Heart left ventricle (tissue), 16 donors: ENCODE measurements at places on chromosomes 5 and 9. TPM values are rescaled to one million over a fixed set of nuclear protein-coding genes. Genes with fewer than 3 reads are reported as not detected.
A peak's percentile ranks its signal among the peaks of the same experiment; 100 is the strongest.

SNCAIP gene
- total RNA-seq, result 2.5 TPM

HRH2 gene
- total RNA-seq, result 66.0 TPM

PCDHGB5 gene
- total RNA-seq, result 6.4 TPM

DNA sequence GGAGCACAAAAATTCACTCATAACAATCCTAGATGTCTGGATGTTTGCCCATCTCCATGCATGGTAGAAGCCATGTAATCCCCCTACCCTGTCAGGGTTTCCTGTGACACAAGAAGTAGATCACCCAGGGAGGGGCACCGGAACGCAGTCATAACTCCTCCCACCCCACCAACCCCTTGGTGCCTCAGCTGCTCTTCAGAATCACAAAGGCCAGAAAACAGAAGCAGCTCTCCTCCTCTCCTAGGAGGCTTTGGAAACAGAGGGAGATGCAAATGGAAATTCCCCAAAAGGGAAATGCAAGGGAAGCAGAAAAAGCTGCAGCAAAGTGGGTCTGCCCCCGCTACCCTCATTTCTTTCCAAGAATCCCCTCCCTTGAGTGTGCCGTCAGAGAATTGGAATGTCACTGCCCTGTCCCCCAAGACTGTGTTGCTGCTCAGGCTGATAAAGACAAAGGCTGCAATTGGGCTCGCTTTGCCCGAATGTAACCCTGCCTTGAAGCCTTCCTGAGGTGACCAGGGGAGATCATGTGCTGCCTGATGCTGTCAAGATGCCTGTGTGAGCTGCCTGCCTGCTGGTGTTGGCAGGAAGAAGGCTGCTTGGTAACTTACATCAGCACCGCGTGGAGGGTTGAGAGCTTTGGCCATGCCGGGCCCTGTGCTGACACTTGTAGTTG lies 65.5 kb upstream of the ABCA1 start:
- H3K36me3 ChIP-seq, result no peaks in the 10 kb centered on the region
- peaks cover 24% of the 10 kb centered on the region for H3K4me1 ChIP-seq

DNA sequence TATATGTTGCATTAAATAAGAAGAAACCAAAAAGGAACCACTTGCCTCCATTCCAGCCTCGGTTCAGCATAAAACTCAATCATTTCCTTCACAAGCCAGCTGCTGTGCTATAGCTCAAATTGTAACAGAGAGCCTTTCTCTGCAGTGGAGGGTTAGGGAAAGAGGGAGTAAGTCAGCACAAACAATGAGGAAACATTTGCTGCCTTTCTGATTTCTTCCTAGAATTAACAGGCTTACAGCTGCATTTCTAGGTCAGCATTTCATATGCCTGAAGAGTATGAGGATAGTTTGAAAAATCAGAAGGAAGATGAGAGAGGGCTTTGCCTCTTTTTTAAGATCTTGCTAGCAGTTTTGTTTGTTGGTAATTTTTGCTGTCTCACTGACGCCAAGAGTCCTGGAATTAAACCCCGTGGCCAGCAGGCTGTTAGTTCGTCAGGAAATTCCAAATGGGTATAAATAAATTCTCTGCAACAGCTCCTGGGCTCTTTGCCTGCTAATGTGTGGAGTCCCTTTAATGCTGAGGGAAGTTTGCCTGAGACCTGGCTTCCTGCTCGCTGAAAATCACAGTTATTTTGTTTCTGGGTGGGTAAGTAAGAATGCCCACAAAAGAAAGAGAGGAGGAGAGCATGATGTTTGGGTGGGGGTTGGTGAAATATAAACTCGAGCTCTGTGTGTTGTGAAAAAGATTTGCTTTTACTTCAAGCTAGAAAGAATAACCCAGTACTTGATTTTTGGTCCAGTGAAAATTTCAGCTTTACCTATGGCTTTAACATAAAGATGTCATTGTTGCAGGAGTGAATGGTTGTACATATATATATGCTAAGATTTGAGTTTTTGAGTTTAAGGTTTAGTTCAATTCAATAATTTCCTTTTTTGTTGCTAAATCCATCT lies 148.1 kb upstream of the DMRT1 start:
- H3K4me3 ChIP-seq, result peak overlapping the region; percentile 59
- H3K4me1 ChIP-seq, result peaks cover 84% of the 10 kb centered on the region
- DNase-seq, result peak; percentile 67

DNA sequence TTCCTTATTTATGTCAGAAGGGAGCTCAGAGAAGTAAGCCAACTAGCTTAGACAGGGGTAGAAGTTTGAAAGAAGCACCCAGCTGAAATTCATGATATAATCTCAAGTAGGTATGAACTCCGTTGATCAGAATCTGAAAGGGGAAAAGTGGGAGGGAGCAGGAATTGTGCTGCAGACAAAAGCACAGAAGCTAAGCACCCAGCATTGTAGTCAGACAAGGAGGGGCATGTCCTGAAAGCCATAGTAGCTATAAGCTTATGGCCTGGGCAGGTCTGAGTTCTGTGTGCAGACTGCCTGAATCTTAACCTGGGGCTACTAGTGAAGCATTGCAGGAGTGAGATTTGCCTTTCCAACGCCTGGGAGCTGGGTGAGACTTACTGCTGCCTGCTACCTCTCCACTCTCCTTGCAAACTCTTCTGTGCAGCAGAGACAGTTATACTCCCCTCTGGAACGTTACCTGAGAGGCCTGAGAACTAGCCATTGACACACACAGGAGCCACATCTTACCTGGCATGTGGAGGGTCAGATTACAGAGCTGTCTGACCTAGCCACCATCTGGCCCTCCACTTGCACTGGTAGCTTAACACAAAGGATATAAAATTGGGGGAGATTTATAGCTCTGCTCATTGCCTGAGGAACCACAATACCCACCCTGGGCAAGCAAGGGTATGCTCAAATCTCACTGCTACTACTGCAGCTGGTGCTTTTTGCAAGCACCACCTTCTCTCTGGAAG lies 9.8 kb upstream of the CYLC2 start:
- H3K27ac ChIP-seq, result no peak overlapping the region
- H3K4me1 ChIP-seq, result no peaks in the 10 kb centered on the region
- H3K4me3 ChIP-seq, result no peak overlapping the region
- no peaks in the 10 kb centered on the region for H3K27me3 ChIP-seq
- H3K36me3 ChIP-seq, result no peaks in the 10 kb centered on the region

DNA sequence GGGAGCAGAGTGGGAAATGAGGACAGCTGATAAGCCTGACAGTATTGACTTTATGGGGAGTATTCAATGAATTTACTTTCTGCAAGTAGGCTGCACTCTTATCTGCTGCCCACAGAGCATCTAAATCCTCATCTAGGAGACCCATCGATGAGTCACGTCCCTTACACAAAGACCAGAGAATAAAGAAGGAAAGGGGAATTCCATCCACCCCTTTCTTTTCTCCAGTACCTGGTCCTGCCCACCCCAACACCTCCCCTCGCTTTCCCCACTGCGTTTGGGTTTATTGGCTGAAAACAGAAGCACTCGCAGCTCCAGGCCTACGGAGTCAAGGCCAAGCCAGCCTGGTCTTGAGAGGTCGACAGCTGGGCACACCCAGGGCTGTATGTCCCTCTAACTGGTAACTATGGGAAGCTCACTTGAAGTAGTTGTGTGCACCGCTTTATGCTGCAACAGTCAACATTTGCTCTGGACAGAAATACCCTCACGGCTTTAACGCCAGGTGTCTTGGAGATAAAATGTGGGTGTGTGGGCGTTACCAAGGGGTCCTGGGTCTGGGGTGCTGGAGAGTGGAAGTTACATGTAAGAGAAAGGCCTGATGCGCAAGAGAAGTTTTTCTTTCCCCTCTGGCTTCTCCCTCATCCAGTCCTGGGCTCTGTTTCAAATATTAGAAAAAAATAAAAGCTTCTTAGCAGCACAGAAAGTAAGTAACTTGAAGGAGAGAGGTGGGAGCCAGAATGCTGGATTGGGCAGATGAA lies 14.5 kb upstream of the TAL2 start:
- no peak overlapping the region for H3K4me3 ChIP-seq
- no peak overlapping the region for H3K27ac ChIP-seq
- no peaks in the 10 kb centered on the region for H3K36me3 ChIP-seq

DNA sequence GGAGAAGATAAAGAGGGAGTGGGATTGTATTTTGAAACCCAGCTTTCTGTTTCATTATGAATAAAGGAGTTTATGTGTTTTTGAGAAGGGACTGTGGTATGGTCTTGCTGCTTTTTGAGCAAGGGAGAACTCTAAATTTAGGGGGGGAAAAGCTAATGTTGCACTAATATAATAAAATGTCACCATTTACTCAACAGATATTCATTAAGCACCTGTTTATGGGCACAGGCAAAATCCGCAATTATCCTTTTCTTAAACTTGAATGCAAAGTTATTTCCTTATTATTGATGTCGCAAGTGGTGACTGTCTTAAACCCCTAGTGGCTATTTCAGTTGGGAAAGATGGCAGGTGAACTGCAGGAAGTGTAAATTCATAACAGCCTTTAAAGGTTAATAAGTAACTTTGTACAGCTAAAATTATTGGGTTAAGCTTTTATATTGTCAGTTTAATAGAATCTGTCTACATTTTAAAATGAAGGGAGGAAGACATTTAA lies 1.5 kb downstream of the CDC42SE2 start:
- no peak overlapping the region for H3K27ac ChIP-seq
- H3K4me1 ChIP-seq, result peaks cover 3% of the 10 kb centered on the region

GRCh38 chr5:110441035-110441434 lies 285.4 kb downstream of the TMEM232 start:
- no peaks in the 10 kb centered on the region for H3K36me3 ChIP-seq
- no peak overlapping the region for H3K4me3 ChIP-seq
- no peak for DNase-seq
- H3K27me3 ChIP-seq, result no peaks in the 10 kb centered on the region
- peaks cover 10% of the 10 kb centered on the region for H3K4me1 ChIP-seq

- H3K36me3 ChIP-seq, result no peaks in the 10 kb centered on the region
- H3K27me3 ChIP-seq, result peaks cover 43% of the 10 kb centered on the region
- H3K4me3 ChIP-seq, result no peak overlapping the region
Measured at GRCh38 chr9:16873126-16873802, 2.8 kb upstream of the BNC2 start.

DNA sequence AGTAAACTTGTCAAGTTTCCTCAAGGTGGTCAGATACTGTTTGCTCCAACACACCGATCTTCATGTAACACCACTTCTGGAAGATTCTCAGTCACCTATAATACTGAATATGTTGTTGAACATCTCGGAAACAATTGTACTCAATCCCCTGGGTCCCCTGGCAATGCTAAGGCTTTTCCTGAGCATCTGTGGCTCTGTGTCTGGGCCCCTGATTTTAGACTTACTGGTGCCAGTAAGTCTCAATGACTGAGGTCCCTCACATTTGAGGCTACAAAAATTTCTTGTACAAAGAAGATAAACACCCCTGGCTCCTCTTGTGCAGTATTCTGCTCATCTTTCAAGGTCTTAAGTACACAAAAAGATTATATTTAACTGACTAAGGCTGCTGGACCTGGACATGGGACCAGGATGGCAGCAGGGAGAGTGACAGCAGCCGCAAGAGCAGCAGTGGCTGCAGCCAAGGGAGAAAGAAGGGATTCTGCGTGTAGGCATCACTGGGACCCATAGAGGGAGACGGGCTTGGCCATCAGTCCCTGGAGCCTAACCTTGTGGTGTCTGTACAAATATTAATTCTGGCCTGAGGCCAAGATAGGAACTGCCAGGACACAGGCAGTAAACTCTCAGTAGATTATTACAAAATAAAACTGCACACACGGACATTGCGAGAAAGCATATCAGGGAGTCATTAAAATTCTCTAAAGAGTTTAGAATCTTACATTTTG lies 49.0 kb upstream of the TNPO1 start:
- no peaks in the 10 kb centered on the region for H3K36me3 ChIP-seq
- no peak overlapping the region for H3K4me3 ChIP-seq
- peaks cover 6% of the 10 kb centered on the region for H3K4me1 ChIP-seq
- DNase-seq, result no peak
- H3K27me3 ChIP-seq, result no peaks in the 10 kb centered on the region
- H3K27ac ChIP-seq, result no peak overlapping the region

- no peaks in the 10 kb centered on the region for H3K36me3 ChIP-seq
- no peak overlapping the region for H3K27ac ChIP-seq
- H3K4me1 ChIP-seq, result no peaks in the 10 kb centered on the region
- no peak for DNase-seq
- H3K4me3 ChIP-seq, result no peak overlapping the region
Measured at GRCh38 chr5:3393920-3394597, 201.6 kb upstream of the IRX1 start.

- no peaks in the 10 kb centered on the region for H3K4me1 ChIP-seq
- no peaks in the 10 kb centered on the region for H3K36me3 ChIP-seq
- H3K27ac ChIP-seq, result no peak overlapping the region
- no peak for DNase-seq
Measured at GRCh38 chr9:76559286-76559685, 100.3 kb downstream of the GCNT1 start.

DNA sequence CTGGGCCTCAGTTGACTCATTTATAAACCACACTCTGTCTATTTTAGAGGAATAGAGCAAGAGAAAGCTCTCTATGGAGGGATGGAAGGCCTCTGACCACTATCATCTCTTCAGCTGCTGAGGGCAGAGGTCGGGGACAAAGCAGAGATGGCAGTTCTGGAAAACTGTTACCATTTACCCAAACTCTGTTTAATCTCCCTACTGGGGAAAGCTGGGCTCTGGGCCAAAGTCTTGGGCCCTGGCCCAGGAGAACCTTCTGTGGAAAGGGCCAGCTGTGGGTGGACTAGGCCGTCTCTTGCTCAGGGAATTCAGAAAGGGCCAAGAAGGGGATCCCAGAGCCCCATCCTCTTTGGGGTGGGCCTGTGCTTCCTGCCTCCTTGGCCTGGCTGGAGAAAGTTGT lies 100.0 kb downstream of the PSD2 start:
- no peak overlapping the region for H3K4me3 ChIP-seq
- H3K36me3 ChIP-seq, result no peaks in the 10 kb centered on the region
- no peak overlapping the region for H3K27ac ChIP-seq
